Activated CD8-positive, alpha-beta memory T cell treated with anti-CD3 and anti-CD28 coated beads for 1 hour (primary cell): ENCODE measurements at places on chromosomes 1 and 21.

- no peak for DNase-seq
These were observed 951 bp upstream of the LINGO4 start for GRCh38 chr1:151806170-151806569.

DNA sequence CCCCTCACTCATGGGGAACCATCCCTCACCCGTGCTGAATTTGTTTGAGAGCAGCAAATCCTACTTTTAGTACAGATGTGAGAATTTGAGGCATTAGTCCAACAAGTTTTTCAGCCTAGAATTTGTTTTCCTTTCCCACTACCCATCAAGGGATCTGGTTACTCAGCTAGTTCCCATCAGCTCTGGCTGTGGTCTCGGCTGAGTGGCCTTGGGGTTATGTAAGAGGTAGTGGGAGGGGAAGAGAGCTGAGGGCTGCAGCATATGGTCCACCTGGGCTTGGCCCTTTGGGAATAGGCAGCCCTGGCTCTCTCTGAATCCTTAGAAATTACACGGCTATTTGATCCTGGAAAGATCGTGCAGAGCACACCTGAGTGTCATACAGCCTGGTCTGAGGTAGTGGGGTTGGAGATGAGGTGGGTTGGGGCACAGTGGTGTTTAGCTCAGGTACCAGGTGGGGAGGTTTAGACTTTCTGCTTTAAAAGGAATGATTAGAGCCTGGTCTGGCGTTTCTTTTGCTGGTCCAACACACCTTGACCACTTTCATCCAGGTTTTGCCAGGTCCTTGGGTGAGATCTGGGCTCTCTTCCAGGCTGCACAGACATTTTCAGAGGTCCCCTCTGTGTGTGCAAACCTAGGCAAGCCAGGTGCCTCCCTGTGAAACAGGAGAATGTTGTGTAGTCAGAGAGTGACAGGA lies 4.2 kb downstream of the GSTM4 start:
- no peak for DNase-seq

- no peak for DNase-seq
These were observed 74.6 kb downstream of the CTH start for GRCh38 chr1:70485624-70486023.

- no peak for DNase-seq
These were observed 181.1 kb upstream of the APP start for GRCh38 chr21:26351661-26352060.

DNA sequence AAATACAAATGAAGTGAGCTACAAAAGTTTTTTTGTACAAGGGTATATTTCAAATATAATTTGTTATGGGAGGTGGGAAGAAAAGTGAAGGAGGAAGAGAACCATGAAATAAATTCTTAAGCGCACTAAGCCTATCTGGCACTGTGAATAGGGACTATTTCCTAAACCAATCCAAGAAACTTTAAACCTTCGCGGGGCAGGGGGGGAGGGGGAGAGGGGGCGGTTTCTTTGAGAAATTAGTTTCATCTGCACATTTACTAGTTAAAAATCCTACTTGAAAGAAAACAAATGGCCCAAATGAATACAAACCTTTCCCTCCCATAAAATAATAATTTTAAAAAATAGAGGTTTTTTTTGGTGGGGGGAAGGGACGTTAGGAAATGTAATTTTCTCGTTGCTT lies 364 bp downstream of the GOLPH3L start:
- no peak for DNase-seq

DNA sequence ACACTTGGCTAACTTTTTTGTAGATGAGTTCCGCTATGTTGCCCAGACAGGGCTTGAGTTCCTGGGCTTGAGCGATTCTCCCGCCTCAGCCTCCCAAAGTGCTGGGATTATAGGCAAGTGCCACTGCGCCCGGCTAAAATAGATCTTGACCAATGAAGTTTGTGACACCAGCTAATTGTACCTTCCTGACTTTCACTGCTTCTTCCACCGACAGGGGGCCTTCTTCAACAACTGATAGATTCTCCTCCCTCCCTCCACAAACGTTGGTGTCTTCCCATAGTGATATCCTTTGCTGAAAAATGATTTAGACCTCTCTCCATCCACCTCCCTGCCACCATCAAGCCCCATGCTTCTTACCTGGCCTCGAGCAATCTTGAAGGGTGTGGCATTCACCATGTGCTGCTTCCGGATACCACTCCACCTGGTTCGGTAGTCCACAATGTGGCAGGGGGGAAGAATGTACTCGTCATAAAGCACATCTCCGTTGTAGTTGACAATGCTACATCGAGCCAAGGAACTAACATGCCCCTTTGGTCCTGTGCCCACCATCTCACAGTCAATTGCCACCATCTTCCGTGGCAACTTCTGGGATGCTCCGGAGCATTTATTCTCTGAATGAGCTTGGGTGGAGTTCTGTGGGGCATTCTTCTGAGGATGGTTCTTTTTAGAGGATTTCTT lies 1.6 kb upstream of the METTL25B start:
- DNase-seq: no peak
